Effector memory CD8-positive, alpha-beta T cell (primary cell): ENCODE measurements at places on chromosomes 13 and 19.

DNA sequence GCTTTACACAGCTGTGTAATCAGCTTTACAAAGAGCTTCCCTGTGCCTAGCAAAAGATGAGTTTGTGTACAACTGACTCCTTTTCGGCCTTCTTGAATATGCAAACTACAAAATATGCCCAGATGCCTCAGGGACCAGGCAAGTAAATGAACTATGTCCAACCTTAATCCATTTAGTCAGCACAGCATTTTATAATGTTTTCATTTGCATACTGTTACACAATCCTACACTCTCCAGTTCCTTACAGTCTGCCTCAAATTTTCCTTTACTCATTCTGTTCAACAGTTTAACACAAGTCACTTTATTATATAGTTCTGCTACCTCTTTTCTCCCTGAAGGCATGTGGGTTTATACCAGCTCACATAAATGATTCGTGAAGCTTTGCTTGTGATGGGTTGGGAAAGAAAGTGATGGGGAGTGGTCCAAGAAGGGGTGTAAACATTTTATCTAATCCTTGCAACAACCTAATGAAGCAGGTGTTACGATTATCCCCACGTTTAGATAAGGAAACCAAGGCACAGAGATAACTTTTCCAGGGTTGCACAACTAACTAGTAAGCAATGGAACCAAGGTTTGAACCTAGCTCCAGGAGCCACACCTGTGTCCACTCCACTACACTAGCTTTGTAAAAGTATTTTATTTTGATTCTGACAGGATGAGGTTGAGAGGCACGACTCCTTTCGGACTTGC, 3.3 kb upstream of the USP12 start:
- peak overlapping the region; percentile 39 for H3K4me3 ChIP-seq
- H3K27me3 ChIP-seq: peaks cover 9% of the 10 kb centered on the region

DNA sequence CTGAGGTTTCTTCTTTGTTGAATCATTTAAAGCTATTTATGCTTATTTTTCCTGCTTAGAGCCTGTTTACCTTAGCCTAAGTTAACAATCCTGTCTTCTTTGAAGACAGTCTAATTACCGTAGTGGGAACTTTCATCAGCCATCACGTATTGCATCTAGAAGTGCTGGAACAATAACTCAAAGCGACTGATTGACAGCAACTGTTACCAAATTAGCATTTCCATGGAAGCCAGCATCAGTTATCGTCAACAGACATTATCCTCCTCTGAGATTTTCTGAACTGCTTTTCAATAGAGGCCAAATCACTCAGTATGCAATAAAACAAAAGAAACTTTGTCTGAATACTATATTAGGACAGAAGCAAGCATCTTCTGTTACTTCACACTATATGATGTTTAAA, 433.3 kb upstream of the SLITRK1 start:
- no peak for DNase-seq
- no peak overlapping the region for H3K27ac ChIP-seq
- no peaks in the 10 kb centered on the region for H3K4me1 ChIP-seq
- H3K4me3 ChIP-seq: no peak overlapping the region

DNA sequence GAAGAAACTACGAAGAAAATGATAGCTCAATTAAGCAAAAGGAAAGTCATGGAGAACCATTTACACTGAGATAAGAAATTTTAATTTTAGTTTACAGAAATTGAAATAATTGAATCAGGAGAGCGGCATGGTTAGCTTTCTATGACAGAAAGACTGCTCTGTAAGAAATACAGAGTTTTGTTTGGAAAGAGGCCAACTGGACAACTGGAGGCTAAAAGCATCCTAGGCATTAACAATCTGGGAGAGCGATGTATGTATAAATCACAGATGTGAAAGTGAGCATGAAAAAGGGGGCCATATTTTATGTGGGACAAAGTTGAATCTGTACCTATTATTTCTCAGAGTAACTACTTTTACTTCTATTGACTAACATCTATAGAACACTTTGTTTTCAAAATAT, 1608.8 kb upstream of the PCDH20 start:
- H3K27ac ChIP-seq: no peak overlapping the region
- no peak for DNase-seq
- no peak overlapping the region for H3K4me3 ChIP-seq
- H3K27me3 ChIP-seq: no peaks in the 10 kb centered on the region

DNA sequence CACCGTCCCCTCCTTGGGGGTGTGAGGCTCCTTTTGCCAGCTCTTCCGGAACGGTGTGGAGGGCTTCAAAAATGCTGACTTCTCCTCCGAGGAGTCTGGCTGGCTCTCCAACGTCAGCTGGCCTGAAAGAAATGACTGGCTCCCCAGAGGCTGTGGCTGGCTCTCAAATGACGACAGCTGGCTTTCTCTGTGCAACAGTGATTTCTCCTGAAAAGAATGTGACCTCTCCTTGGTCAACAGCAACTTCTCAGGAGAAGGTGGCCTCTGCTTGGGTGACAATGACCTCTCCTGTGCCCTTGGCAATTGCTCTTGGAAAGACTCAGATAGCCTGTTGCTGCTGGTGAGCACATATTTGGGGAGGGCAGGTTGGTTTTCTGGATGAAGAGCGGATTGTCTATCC, 29.2 kb downstream of the ONECUT3 start:
- H3K27me3 ChIP-seq: peaks cover 51% of the 10 kb centered on the region
- H3K4me3 ChIP-seq: no peak overlapping the region
- peaks cover 2% of the 10 kb centered on the region for H3K4me1 ChIP-seq

DNA sequence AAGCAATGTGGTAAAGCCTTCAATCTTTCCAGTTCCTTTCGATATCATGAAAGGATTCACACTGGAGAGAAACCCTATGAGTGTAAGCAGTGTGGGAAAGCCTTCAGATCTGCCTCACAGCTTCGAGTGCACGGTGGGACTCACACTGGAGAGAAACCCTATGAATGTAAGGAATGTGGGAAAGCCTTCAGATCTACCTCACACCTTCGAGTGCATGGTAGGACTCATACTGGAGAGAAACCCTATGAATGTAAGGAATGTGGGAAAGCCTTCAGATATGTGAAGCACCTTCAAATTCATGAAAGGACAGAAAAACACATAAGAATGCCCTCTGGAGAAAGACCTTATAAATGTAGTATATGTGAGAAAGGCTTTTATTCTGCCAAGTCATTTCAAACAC, 15.6 kb upstream of the ZNF763 start:
- no peak overlapping the region for H3K27ac ChIP-seq
- H3K4me3 ChIP-seq: no peak overlapping the region
- no peaks in the 10 kb centered on the region for H3K4me1 ChIP-seq
- peaks cover 38% of the 10 kb centered on the region for H3K36me3 ChIP-seq
- H3K27me3 ChIP-seq: no peaks in the 10 kb centered on the region

DNA sequence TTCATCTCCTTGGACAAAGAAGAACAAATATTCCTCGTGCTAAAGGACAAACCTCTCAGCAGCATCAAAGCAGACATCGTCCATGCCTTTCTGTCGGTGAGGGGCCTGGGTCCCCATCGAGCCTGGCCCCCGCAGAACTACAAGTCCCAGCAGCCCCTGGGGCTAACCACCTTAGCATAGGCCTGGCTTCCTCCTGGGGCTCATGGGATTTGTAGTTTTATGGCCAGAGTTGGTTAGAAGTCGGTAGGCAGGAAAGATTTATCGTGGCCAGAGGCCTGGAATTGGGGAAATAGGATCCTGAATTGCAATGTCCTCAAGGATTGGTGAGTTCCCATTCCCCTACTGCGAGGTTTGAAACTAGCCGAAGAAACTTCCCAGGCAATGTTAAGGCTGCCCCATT, 19.6 kb downstream of the TMEM150B start:
- no peak overlapping the region for H3K27ac ChIP-seq
- H3K36me3 ChIP-seq: peaks cover 16% of the 10 kb centered on the region
- DNase-seq: peak; percentile 48
- no peak overlapping the region for H3K4me3 ChIP-seq
- no peaks in the 10 kb centered on the region for H3K27me3 ChIP-seq

DNA sequence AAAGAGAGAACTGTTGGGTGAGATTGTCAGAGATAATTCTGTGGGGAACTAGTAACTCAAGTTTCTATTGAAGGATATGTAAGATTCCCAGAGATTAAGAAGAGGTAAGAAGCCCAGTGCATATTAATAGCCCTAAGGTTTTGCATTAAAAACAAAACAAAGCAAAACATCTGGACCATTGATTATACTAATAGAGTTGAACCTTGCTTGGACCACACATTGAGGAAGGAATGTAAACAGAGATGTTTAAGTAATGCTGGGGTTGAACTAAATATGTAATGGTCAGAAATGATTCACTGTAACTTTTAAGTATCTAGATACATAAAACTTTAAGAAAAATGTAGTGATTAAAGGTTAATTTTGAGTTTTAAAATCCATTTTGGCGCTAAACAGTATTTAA, 1770.0 kb downstream of the PCDH9 start:
- H3K36me3 ChIP-seq: no peaks in the 10 kb centered on the region
- no peak overlapping the region for H3K4me3 ChIP-seq
- DNase-seq: no peak
- no peaks in the 10 kb centered on the region for H3K4me1 ChIP-seq

DNA sequence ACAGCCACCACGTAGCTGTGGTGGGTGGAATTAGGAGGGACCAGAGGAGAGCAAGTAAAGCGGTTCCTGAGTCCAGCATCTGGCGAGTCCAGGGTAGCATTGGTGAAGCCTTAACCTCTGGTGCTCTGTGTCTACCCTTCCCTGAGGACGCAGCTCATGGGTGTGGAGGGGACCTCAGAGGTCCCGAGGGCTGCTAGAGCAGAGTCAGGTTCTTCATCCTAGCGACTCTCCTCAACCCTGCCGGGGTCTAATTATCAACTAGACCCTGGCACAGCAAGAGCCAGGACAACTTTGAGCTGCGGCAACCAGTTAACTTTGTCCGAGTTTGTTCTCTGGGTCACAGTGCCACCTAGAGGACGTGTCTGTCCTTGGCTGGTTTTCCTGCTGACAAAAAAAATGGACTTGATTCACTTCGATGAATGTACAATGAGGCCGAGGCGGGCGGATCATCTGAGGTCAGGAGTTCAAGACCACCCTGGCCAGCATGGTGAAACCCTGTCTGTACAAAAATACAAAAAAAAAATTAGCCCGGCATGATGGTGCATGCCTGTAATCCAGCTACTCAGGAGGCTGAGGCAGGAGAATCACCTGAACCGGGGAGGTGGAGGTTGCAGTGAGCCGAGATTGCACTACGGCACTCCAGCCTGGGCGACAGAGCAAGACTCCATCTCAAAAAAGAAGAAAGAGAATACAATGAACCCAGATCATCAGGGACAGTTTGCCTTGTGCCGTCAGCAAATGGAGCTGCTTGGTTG, 25.0 kb downstream of the TSSK6 start:
- H3K27ac ChIP-seq: peak overlapping the region; percentile 98
- H3K27me3 ChIP-seq: no peaks in the 10 kb centered on the region
- peak; percentile 84 for DNase-seq
- H3K4me1 ChIP-seq: peaks cover 43% of the 10 kb centered on the region

DNA sequence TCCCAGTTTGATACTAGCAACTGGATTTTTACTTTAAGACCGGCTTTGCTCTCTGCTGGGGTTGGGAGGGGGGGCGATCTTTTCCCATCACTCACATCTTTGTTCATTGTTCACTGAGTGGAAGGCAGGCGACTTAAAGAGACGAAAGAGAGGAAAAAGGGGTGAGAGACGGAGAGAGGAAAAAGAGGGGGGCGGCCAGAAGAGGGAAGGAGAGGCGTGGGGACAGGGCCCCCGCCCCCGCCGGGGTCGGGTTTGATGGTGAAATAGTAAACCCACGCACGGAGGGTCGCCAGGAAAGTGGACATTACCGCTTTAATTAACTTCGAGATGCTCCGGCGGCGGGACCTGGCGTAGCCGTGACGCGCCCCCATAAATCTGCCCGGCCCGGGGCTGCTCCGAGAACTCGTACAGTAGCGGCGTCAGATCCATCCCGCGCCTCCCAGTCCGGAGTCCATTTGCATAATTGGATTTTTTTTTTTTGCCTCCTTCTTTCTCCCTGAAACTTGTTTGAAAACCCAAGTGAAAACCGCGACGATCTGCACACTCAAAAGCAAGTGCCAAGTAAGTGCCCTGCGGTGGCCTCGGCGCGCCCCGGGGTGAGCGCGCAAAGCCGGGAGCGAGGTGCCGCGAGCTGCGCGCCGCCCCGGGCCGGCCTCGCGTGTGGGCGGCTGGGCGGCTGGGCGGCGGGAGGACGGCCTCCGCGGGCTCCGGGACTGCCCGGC, 143.9 kb upstream of the ZNF536 start:
- H3K4me3 ChIP-seq: no peak overlapping the region
- H3K27me3 ChIP-seq: peaks cover 94% of the 10 kb centered on the region
- H3K4me1 ChIP-seq: peaks cover 15% of the 10 kb centered on the region
- no peak for DNase-seq
- H3K36me3 ChIP-seq: no peaks in the 10 kb centered on the region
- no peak overlapping the region for H3K27ac ChIP-seq

- H3K4me1 ChIP-seq: peaks cover 18% of the 10 kb centered on the region
- no peak overlapping the region for H3K27ac ChIP-seq
- H3K27me3 ChIP-seq: peaks cover 38% of the 10 kb centered on the region
- no peak for DNase-seq
- H3K36me3 ChIP-seq: peaks cover 3% of the 10 kb centered on the region
- H3K4me3 ChIP-seq: peak overlapping the region; percentile 80
Measured at GRCh38 chr19:48271531-48272151, 1.8 kb downstream of the ZNF114 start.

DNA sequence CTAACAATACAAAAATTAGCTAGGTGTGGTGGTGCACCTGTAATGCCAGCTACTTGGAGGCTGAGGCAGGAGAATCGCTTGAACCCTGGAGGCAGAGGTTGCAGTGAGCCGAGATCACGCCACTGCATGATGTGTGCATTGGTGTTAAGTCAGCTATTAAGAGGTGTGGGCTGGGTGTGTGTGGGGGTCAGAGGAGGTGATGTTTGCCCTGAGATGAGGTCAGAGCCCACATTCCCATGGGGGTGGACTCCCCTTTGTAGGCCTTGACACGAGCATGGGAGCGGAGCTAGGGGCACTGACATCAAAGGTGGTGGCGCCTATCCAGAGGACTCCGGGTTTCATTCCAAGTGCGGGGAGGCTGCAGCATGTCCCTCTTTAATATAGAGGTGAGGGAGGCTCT, 34.6 kb upstream of the LDLR start:
- DNase-seq: no peak
- peaks cover 2% of the 10 kb centered on the region for H3K4me1 ChIP-seq
- no peaks in the 10 kb centered on the region for H3K27me3 ChIP-seq
- no peak overlapping the region for H3K4me3 ChIP-seq

DNA sequence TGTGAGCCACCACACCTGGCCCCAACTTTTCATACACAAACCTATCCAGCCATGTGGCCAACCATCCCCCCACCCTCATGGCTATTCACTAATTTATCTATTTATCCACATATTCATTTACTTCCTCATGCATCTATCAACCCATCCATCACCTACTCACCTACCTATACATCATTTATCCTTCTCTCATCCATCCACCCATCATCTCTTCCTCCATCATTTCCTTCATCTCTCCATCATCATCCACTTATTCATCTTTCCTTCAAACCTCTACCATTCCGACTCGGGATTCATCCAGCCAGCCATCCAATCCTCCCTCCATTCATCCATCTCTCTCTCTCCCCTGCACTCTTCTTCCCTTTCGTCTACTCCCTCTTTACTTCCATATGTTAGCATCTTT, 54.6 kb downstream of the RYR1 start:
- no peak overlapping the region for H3K4me3 ChIP-seq
- DNase-seq: no peak
- H3K27ac ChIP-seq: no peak overlapping the region
- no peaks in the 10 kb centered on the region for H3K36me3 ChIP-seq
- H3K4me1 ChIP-seq: no peaks in the 10 kb centered on the region
